ENCODE measurements at places on chromosomes 13 and 19.

DNA sequence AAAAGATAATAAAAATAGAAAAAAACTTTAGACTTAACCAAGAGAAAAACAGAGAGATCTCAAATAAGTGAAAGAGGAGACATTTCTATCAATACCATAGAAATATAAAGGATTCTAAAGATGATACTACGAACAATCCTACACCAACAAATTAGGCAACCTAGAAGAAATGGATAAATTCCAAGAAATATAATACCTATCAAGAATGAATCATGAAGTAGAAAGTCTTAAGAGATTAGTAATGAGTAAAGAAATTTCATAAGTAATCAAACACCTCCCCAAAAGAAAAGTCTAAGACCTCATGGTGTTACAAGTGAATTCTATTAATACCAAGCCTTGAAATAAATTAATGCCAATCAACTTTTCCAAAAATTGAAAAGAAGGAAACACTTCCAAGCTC, 1584.5 kb upstream of the MIR17HG start:
- no peak for DNase-seq

DNA sequence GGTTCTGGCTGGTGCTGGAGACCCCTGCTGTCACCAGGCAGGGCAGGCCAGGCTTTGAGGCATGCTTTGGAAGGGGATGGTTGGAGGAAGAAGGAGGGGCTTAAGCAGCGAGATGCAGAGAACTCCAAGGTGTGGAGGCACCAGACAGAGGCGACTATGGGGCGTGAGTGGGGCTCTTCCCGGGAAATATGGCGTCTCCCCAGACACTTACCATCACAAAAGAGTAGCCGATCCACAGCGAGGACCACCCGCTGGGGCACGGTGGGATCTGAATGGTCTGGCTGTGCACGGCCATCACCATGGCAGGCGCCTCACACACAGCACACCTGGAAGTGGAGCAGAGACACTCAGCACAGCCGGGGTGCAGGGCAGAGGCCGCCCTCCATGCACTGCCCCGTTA, 151.9 kb downstream of the COL4A1 start:
- DNase-seq, result no peak

DNA sequence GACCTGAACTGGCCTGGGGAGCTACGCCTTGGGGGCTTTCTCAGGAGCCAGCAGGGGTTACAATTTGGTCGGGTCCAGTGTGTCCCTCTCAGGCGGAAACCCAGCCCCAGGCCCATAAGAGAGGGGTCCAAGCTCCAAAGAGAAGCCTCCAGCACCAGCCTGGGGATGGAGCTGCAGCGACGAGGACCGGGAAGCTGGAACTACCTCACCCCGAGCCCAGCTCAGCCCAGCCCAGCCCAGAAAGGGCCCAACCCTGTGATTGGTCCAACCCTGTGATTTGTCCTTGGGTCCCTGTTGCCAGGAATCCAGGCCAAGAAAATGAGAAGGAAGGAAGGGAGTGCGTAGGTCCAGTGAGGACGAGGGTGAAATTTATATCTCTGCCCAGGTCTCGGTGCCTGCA, 24.1 kb downstream of the CLEC4M start:
- DNase-seq, result no peak

DNA sequence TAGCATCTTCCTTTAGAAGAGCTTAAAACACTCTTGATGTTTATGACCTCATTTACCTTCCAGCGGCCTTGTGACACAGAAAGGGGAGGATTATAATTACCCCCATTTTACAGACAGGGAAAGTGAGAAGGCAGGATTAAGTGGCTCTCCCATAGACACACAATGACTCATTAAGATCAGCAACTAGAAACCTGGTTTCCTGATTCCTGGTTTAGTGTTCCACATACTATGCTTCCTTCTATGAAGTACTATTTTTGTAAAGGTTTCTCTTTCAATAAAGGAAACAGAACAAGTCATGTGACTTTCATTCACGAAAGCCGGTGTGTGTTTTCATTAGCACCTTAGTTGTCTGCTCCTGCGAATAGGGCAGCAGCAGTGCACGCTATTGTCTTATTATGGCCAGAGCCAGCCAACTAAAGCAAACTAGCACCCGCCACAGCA, 8.3 kb downstream of the IRS2 start:
- no peak for DNase-seq

- no peak for DNase-seq
Measured at GRCh38 chr13:78780708-78781107, 121.8 kb upstream of the OBI1 start.

- no peak for DNase-seq
Measured at GRCh38 chr13:75489502-75490263, 7.7 kb upstream of the TBC1D4 start.

DNA sequence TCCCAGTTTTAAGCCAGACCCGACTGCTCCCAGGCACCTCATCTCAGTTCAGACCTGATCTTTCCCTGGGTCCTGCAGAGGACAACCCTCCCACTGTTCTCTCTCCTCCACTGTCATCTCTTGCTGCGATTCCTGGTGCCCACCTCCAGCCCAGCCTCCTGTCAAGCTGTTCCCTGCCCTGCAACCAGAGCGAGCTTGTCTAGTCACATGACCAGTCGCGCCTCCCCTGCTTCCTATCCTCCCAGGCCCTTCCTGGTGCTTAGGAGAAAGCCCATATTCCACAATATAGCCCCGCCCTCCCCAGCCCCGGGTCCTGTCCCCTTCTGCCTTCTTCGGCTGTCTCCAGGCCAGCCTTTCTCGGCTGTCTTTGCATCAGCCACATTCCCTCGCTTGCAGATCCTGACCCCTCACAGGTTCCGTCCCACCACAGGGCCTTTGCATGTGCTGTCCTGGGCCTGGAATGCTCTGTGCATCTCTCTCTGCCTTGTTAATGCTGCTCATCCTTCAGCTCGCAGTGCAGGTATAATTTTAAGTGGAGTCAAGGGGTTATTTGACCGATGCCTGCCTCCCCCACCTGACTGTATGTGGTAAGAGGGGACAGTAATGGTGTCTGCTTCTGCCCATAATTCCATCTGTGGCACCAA, 88.8 kb downstream of the IER2 start:
- no peak for DNase-seq

DNA sequence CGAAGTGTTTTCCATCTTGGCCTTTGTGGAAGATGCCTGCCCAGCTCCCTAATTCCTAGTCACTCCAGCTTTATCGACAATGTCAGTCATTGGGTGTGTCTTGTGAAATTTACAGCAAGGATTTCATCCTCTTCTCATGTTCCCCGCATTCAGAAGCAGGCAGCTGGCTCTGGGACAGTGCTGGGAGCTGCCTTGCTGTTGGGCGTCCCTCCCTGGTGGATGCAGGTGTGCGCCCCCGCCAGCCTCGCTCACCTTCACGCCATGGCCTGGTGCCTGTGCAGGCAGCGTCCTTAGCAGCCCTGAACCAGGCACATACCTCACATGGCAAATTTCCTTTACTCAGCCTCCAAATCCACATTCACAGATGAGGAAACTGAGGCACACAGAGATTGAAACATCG, 39.7 kb upstream of the TFDP1 start:
- no peak for DNase-seq

DNA sequence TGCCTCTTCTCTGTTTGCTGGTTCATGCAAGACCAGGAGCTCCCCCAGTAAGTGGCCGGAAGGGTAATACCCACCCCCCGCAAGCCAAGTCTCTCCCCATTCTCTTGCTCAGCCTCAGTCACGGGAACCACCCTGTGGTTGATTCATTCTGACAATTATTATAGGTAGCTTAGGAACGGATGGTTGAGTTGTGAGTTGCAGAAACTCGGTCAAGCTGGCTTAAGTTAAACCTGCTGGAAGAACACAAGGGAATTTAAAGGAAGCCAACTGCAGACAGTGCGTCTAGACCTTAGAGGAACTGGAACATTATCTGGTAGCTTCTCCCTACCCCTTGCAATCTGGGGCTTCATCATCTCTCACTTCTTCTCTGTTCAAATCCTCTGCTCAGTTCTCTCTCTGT, 8.9 kb downstream of the FPR1 start:
- no peak for DNase-seq

All from GOT3 (cell line).